Smooth muscle cell of the umbilical artery (primary cell): ENCODE measurements at places on chromosomes 12 and 14. TPM values are rescaled to one million over a fixed set of nuclear protein-coding genes. Genes with fewer than 3 reads are reported as not detected.

Gene POTEM
- not detected in 2 replicates for total RNA-seq

Gene IL23A
- not detected in 2 replicates for total RNA-seq

Gene SLC24A4
- not detected in 2 replicates for total RNA-seq

Gene TOMM20L
- not detected in 2 replicates for total RNA-seq

Gene LLPH
- total RNA-seq, result 5.6 and 16.1 TPM in 2 replicates

Gene C1S
- total RNA-seq, result 67.2 and 431 TPM in 2 replicates

Gene RTL1
- under 0.01 and 0.09 TPM in 2 replicates for total RNA-seq

Gene KRT71
- not detected in 2 replicates for total RNA-seq

Gene ASB8
- total RNA-seq, result 12.1 and 13.7 TPM in 2 replicates

Gene RNF41
- total RNA-seq, result 127 and 135 TPM in 2 replicates

Gene CABP1
- total RNA-seq, result 4.2 and 7.2 TPM in 2 replicates

Gene CCDC92
- total RNA-seq, result 8.0 and 20.6 TPM in 2 replicates

Gene SH2B3
- 12.2 and 37.8 TPM in 2 replicates for total RNA-seq

Gene ZNF385A
- 1.5 and 2.6 TPM in 2 replicates for total RNA-seq

Gene IFNG-AS1
- total RNA-seq, result not detected in 2 replicates

Gene CCDC197
- total RNA-seq, result not detected in 2 replicates

Gene CACNA2D4
- total RNA-seq, result not detected in 2 replicates

Gene PCK2
- 26.7 TPM in 2 replicates for total RNA-seq

Gene CALM1
- total RNA-seq, result 335 and 397 TPM in 2 replicates

Gene OR9K2
- total RNA-seq, result not detected in 2 replicates

Gene TMTC3
- 55.5 and 74.5 TPM in 2 replicates for total RNA-seq

Gene RNASE1
- 0.30 TPM in 1 of 2 replicates, not detected in the other for total RNA-seq

Gene GZMB
- total RNA-seq, result not detected in 2 replicates

Gene NKX2-1
- not detected in 2 replicates for total RNA-seq

Gene RFX4
- not detected in 2 replicates for total RNA-seq

Gene SLC35F4
- not detected in 2 replicates for total RNA-seq

Gene C14orf132
- 12.2 and 16.1 TPM in 2 replicates for total RNA-seq

Gene VASH1
- 6.8 and 11.2 TPM in 2 replicates for total RNA-seq

Gene SIX4
- 5.3 and 12.3 TPM in 2 replicates for total RNA-seq

Gene STYK1
- 1.6 TPM in 1 of 2 replicates, not detected in the other for total RNA-seq

Gene OTOGL
- under 0.01 and 0.09 TPM in 2 replicates for total RNA-seq

Gene NYNRIN
- total RNA-seq, result 1.2 and 3.0 TPM in 2 replicates

Gene RIPK3
- total RNA-seq, result not detected in 2 replicates

Gene MMP19
- 5.6 and 7.4 TPM in 2 replicates for total RNA-seq

Gene AMHR2
- not detected in 2 replicates for total RNA-seq

Gene FBLN5
- total RNA-seq, result 20.4 and 31.5 TPM in 2 replicates

Gene DTX3
- 20.5 and 22.9 TPM in 2 replicates for total RNA-seq

Gene KLHL33
- total RNA-seq, result under 0.01 and 0.05 TPM in 2 replicates

Gene METTL3
- 63.4 and 67.7 TPM in 2 replicates for total RNA-seq

Gene APOF
- not detected in 2 replicates for total RNA-seq

Gene CSRP2
- 49.7 and 127 TPM in 2 replicates for total RNA-seq

Gene PKP2
- total RNA-seq, result 3.4 and 20.5 TPM in 2 replicates

Gene COX8C
- total RNA-seq, result not detected in 2 replicates

Gene RAN
- total RNA-seq, result 514 and 937 TPM in 2 replicates

Gene NELL2
- total RNA-seq, result 1.5 TPM in 1 of 2 replicates, not detected in the other

Gene FAM222A
- total RNA-seq, result 0.30 and 0.42 TPM in 2 replicates

Gene PRIMA1
- not detected in 2 replicates for total RNA-seq

Gene PTPN11
- total RNA-seq, result 125 and 156 TPM in 2 replicates

Gene ABCC9
- 1.2 and 6.8 TPM in 2 replicates for total RNA-seq

Gene RAB2B
- total RNA-seq, result 35.6 and 44.0 TPM in 2 replicates

Gene ZNF605
- total RNA-seq, result 13.7 and 19.7 TPM in 2 replicates
